ENCODE measurements at places on chromosomes 7 and 10.
A peak's percentile ranks its signal among the peaks of the same experiment; 100 is the strongest.

- DNase-seq, result no peak
These were observed 84.5 kb downstream of the CARD11 start for GRCh38 chr7:2959103-2959680.

- peak; percentile 8 for DNase-seq
These were observed 91.8 kb downstream of the ARHGAP12 start for GRCh38 chr10:31836569-31837406.

DNA sequence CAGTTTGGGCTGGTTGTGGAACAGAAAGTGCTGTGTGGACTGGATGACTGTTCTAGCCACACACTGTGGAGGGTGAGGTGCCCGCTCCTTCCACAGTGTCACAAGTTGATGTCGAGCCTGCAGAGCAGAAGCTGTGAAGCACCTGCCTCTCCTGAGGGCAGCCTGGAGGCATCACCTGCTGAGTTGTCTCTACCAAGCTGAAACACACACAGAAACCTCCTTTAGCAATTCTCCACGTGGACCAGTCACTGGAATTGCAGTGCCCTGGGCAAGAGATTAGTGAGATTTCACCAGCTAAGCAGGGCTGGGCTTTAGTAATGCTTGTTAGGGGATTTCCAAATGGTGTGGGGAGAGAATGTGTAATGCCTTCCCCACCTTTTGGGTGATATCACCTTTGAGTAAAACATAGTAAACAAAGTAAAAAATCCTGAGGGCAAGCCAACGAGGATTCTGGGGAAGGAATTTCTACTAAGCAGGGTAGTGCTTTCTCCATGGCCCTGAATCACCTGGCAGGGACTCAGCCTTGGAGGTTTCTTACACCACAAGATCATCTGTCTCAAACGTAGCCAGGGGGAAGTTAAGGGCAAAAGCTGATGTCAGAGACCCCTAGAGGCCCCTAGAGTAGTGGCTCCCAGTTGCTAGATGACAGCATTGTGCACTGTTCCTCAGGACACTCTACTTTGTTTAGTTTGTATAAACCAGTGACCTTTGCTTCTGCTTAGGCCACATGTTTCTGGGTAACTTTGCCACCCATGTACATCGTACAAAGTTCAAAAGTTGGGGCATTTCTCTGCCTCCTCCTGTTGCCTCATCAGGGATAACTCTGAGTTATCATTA lies 233.1 kb upstream of the IGFBP3 start:
- DNase-seq, result peak; percentile 11

- DNase-seq, result no peak
These were observed 645 bp upstream of the COPG2 start for GRCh38 chr7:130669085-130669700.

- DNase-seq, result no peak
These were observed 249.1 kb upstream of the PITRM1 start for GRCh38 chr10:3421537-3422257.

DNA sequence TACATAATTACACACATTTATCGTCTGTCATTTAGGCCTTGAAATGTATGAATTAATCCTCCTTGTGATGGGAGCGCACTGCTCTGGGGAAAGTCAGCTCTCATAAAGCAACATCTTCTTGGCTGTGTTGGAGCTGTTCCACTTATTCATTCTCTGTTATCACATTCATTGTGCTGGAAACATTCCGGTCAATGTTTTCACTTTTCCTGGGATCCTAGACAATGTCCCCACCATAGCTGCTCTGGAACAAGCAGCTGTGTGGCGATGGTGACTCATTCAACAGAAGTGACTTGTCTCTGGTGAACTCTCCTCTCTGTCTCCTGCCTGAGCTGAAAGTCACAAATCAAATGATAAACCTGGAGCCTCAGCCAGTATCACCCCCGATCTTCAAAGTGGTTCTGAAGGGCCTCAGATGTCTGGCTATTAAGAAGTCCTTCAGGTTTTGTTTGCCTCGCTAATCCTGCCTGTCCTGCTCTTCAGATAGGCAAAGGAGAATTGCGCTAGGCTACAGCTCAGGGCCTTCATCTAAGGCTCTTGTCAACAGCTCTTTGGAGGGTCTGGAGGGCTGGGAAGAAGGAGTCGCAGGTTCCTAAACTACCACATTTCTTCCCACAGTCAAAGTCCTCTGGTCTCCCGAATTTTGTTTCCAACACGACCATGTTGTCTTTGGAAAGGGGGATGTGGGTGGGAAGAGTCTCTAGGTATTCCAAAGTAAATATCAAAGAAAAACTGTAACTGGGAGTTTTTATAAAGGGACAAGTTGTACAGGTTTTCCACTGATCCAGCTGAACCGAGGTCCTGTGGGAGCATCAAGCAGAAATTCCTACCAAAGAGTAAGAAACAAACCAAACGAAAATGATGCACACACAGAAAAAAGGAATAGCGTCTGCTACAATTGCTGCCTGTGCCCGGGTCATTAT lies 29.3 kb downstream of the KLF6 start:
- no peak for DNase-seq

DNA sequence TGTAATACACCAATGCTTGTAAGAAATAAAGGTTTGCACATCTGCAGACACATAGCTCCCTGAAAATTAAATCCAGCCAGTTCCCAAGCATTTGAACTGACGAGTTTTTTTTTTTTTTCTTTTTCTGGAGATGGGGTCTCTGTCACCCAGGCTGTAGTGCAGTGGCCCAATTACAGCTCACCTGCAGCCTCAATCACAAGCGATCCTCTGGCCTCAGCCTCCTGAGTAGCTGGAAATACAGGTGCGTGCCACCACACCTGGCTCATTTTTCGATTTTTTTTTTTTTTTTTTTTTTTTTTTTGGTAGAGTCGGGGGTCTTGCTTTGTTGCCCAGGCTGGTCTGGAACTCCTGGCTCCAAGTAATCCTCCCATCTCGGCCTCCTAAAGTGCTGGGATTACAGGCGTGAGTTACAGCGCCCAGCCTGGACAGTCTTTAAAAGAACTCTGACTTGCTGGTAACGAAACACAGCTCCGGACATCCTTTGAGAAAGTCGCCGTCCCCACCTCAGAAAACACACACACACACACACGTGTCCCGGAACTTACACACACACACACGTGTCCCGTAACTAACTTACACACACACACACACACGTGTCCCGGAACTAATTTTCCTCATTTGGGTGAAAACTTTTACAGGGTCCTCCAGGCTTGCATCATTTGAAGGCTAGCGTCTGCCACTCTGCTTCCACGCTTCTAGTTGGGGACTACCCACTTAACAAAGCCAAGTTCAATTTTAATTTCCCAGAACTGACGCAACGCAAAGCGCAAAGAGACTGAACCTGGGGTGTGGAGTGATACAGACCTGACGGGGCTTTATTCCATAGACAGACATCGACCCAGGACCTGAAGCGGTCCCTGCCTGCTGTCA lies 18.6 kb downstream of the OCM2 start:
- DNase-seq, result peak; percentile 53

GRCh38 chr7:12625836-12626235 lies 55.3 kb downstream of the SCIN start:
- no peak for DNase-seq

DNA sequence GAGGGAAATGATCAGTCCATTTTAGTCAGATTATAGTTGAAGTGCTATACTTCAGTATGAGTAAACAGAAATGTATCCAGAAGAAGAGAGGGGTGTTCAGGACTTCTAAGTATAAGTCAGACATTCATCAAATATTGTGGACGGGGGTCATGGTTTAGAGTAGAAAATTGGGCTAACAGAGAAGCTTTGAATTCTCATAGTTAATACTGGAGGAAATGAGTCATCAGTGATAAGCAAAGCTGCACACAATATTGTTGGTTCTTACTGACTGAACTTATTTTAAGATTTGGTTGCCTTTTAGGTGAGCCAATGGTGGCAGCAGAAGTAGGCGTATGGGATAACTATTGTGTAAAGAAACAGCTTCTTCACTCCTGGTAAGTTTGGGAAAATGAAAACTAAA lies 1.7 kb upstream of the SUMF2 start:
- no peak for DNase-seq

- DNase-seq, result no peak
These were observed 72.3 kb upstream of the STEAP1B start for GRCh38 chr7:22572292-22572691.

DNA sequence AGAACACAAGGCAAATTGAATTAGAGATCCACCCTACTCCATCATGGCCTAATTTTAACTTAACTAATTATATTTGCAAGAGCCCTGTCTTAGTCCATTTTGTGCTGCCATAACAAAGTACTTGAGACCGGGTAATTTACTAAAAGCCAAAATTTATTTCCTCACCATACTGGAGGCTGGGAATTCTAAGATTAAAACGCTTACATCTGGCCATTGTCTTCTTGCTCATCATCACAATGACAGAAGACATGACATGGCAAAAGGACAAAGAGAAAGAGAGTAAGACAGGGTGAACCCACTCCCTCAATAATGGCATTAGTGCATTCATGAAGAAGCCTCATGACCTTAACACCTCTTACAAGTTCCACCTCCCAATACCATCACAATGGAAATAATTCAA lies 1068.6 kb downstream of the DNAJB9 start:
- no peak for DNase-seq

- DNase-seq, result no peak
These were observed 197.0 kb upstream of the AGK start for GRCh38 chr7:141354251-141354650.

DNA sequence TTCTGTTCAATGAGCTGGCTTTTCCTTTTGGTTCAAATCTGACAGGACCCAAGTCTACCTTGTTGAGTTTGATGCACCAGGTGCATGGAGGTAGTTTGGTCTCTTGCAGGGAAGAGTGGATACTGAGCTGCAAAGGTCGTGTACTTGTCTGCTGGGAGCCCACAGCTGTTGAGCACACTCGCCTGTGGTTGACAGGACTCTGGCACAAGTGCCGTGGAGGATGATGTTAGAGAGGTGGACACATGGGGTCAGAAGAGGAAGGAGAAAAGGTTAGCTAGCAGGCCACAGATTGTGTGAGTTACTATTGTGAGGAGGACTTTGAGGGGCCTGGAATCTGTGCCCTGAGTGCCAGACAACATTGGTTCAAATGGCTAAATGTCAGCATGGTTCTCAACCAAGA lies 197.3 kb downstream of the CREB5 start:
- DNase-seq, result no peak

- no peak for DNase-seq
These were observed 2.3 kb downstream of the MYPN start for GRCh38 chr10:68111584-68111983.

DNA sequence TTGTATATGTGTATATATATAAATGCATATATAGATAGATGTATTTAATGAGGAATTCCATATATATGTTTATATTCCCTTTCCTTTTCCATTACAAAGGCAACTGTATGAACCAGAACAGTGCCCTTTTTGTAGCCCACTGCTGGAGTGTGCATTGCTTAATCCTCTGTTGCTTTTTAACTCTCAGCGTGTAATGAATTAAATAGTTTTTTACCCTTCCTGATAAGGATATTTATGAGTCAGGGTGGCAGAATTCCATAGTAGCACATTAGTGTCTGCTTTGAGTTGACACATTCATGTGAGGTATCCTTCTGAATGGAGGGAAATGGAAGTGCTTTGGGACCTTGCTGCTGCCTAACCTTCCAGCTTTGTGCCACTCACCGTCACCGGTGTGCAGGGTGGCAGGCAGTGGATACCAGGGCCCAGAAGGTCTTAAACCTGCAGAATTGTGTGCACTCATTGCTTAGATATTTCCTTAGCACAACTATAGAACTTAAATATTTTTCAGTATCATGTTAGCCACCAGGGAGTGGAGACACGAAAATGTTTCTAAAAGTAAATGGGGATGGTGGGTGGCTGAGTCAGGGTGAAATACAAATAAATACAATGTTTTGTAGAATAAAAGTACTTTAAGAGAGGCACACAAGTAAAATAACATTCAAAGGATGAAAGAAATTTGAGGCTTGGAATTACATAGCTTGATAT lies 117.9 kb downstream of the SND1 start:
- DNase-seq, result no peak

DNA sequence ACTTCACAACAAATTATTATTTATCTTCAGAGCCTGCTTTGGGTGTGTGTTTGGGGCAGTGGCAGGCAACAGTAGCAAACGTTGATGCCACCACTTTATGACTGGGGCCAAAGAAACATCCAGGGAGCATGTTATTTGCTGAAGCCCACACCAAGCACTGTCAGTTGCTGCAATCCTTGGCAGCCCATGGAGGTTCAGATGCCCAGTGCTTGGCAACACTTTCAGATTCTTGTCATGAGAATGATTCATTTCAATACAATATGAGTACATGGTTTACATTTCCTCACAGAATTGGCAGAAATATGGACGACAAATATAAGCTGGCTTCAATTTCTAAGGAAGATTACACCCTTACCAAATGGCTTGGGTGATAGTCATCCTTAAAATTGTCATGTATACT lies 46.5 kb upstream of the GLI3 start:
- no peak for DNase-seq

GRCh38 chr7:92797284-92797683 lies 39.1 kb downstream of the CDK6 start:
- DNase-seq, result no peak

DNA sequence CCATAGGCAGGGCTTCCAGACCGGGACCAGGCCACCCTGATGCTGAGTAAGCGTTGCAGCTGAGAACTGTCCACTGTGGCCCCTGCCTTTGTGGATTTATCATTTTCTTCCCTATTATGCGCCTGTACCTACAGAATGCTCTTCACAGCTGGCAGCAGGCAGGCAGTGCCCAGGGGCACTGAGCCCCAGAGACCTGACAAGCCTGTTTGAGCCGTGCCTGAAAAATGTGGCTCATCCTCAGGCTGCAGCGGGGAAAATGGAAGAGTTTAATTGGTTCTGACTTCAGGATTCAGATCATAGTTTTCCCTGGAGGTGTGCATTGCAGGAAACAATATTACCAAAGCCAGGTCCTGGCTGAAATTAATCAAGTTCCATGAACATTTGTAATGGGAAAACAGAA lies 200.2 kb downstream of the ZNF438 start:
- no peak for DNase-seq

GRCh38 chr10:11120711-11121110 lies 103.0 kb downstream of the CELF2 start:
- DNase-seq, result no peak

DNA sequence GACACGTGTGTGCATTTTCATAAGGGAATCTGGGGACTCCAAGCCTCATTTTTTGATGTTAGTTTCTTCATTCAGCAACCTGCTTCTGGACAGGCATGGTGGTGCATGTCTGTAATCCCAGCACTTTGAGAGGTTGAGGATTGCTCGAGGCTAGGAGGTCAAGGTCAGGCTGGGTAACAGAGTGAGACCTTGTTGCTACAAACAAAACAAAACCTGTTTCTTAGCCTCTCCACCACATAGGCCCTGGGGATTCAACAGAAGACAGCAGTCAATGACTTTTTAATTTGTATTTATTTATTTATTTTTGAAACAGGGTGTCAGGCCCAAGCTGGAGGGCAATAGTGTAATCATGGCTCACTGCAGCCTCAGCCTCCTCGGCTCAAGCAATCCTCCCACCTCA lies 6.9 kb upstream of the CYTH3 start:
- DNase-seq, result no peak

DNA sequence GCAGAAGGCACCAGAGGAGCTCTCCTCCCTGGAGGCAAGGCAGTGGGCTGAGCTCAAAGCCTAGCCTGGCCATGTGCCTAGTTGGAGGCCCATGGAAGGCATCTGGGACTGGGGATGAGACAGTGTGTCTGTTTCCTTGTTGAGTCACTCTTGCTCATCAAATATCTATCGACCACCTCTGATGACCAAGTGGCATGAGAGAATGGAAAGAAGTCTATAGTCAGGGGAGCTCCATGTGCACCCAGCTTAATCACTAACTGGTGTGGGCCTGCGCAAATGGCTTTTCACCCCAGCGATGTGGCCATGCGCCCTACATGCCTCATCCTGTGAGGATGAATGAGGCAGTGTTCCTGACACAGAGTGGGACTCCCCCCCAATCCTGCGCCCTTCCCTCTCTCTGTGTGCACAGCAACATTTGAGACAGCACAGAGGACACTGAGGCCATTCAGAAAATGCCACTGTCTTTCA lies 229.9 kb downstream of the RPS24 start:
- DNase-seq, result no peak

Measured in GM20000 (cell line).